Esophagus mucosa (tissue), 1 donor: ENCODE measurements at places on chromosomes 16 and 17.

GRCh38 chr17:49579522-49579921, 3.9 kb downstream of the NXPH3 start:
- no peak for ATAC-seq

GRCh38 chr17:64236827-64237403, 26.1 kb downstream of the TEX2 start:
- ATAC-seq = no peak

DNA sequence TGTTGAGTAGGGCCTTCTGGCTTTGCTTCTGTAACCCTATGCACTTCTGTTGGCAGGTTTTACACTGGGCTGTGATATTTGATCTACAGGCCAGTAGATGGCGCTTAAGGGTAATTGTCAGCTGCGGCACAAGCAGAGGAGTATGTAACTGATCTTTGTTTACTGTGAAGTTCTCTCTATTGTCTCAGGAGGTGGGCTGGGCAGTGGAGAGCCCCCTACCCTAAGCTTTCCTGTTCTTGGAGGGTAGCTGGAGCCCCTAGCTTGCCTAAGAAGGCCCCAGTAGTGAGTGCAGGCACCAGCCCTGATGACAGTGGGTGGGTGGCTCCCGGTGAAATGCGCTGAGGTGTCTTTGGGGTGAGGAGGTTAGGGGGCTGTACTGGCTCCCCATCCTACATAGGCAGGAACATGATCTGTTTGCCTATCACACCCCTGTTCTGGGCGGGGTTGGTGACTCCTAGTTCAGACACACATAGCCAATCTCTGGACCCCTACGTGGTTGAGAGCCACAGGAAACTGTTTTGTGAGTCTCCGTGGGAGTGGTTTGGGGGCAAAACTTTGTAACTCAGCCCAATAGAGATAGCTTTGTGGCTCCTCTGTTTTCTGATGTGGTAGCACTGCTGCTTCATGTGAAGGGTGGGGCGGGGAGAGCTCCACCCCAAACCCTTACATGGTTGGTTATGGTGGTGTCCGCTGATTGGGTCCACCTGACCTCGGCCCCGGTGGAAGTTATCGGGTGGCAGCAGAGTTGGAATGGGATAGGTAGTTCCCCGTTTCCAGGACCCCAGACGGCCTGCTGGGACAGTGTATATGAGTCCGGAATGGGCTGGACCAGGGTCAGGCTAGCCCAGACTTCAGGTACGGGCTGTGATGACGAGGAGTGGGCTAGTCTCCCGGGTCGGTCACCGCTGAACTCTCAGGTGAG, 60.4 kb downstream of the SLFN11 start:
- ATAC-seq = peak; percentile 79

DNA sequence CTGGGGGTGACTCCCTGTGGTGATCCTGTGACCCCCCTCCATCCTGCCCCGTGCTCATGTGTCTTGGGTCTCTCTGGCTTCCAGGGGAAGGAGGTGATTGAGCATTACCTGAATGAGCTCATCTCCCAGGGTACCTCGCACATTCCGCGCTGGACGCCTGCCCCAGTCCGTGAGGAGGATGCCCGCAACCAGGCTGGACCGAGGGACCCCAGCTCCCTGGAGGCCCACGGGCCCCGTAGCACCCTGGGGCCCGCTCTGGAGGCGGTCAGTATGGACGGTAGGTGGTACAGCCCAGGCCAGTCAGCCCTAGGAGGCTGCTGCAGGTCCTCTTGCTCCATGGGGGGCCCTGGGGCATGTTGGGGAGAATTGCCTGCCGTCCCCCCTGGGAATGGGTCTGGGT, 33.6 kb downstream of the SEC14L5 start:
- no peak for ATAC-seq

DNA sequence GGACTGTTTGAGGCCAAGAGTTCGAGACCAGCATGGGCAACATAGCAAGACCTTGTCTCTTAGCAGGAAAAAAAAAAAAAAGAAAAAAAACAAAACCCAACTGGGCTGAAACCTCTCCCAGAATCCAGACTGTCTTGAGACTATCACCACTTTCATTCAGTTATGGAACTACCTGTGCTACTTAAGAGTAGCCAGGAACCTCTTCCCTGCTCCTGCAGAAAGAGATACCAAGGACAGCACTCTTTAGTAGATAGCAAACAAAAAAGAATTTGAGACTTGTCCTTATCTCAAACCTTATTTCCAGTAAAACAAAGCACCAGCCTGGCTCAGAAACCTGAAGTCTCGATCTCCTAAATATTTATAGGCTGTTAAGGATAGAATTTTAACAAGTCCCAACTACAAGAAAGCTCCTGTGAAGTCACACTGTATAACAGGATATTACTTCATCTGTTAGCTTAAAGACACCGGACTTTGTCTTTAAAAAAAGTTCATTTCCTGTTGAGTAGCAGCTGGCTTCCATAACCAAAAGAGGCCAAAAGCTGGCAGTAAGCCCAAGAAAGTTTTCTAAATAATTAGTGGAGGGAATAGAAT, 5.1 kb downstream of the CDR2 start:
- ATAC-seq = no peak

DNA sequence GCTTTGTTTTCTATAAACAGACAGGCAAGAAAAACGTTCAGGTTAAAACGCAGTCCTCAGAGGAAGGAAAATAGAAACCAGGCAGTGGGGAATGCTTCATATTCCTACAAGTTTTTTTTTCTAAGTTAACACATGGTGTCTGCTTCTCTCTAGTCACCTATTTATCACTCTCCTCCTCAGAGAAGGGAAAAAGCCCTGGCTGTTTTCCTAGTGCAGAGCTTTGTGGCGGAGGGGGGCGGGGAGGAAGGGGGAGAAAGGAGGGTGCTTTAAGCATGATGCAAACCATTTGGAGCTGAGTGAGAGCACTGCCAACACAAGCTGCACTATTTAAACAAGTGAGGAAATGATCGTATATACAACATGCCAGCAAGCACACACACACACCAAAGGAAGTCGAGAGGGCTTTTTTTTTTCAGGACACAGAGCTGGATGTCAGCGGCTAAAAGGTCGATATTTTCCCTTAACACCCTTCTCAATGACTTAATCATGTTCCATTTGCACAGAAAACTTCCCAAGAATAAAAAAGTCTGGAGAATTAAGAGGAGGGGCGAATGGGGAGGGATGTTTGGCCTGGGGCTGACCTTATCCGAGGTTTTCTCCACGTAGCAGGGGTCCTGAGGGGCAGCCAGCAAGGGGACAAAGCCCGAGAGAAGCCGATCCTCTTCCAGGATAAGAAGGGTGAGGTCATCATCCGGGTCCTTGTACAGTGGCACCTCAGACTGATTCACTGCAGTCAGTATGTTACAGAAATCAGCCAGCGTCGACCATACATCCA, 117.4 kb downstream of the HIC1 start:
- no peak for ATAC-seq

DNA sequence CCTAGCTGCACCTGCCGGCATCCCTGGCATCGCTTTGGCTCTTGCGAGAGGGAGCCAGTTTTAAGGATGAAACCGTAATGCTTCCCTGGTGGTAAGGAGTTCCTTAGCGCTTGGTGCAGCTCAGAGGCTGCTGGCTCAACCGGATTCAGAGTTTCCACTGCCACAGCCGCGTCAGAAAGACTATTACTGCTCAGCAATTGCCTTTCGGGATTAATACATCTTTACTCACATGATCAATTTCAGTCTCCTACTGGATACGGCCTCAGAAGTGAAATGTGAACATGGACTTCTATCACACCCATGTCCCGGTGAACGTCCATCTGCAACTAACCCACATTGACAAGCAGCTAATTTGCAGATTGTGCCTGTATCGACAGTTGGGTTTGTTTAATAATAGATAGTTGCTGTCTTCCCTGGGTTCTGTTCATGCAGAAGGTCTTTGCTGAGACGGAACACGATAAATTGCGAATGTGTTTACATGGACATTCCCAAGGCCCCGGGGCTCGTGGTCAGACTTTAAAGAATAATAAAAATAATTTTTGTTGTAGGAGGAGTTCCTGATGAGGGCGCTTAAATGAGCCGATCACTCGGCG, 175.4 kb downstream of the ENGASE start:
- no peak for ATAC-seq

GRCh38 chr17:57849163-57849873, 526 bp downstream of the MRPS23 start:
- no peak for ATAC-seq

GRCh38 chr16:19506965-19507364, 14.9 kb downstream of the GDE1 start:
- no peak for ATAC-seq

- ATAC-seq = no peak
Observed at GRCh38 chr17:77458202-77459017, 317.6 kb downstream of the SEC14L1 start.

DNA sequence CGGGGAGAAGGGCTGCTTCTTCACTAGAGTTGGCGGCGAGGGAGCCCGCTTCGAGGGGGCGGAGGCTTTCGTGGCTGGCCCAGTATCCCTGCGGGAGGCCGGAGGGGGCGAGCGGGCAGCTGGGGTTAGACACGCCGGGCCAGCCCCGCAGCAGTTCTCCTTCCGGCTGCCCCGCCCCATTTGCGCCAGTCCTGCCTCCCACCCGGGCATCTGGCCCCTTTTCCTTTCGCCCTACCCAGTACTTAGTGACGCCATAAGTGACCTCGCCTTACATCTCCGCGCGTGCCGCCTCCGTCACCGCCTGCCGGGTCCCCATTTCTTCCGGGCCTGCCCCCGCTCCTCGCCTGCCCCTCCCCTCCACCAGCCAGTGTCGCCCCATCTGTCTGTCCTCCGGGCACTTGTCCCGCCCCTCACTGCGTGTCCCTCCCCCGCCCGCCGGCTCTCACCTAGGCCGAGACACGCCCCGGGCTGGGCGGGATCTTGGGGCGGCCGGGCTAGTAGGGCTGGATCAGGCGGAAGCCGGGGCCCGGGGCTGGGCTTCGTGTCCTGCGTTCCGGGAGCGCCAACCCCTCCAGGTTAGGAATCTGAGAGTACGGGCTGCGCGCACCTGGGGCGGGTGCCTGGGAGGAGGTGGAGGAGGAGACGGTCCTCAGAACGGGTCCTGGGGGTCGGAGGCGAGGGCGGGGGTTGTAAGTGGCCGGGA, 14.3 kb downstream of the SPATA32 start:
- ATAC-seq = peak; percentile 93

DNA sequence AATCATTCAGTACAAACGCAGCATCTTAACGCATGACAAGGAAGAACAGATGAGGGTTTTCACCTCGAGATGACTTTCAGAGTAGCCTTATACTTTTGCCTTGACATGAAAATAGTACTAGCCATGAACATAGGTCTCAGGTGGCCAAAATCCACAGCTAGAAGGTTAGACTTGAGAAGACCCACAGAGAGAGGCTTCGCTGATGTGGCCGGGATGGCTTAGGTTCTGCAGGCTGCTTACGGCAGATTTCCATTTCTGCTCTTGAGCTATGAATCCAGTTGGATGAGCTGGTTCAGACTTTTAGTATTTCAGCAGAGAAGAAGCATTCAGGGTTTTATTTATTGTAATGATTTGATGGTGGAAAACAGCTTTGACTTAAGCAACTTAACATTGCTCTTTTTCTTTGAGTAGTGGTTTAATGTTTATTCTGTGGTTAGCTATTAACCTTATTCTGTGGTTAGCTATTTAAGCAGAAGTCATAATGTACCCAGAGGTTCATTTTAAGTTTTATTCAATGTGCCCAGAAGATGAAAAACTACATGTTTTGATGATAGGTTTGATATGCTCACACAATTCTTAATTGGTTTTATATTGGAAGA, 7.6 kb downstream of the KRT24 start:
- no peak for ATAC-seq

DNA sequence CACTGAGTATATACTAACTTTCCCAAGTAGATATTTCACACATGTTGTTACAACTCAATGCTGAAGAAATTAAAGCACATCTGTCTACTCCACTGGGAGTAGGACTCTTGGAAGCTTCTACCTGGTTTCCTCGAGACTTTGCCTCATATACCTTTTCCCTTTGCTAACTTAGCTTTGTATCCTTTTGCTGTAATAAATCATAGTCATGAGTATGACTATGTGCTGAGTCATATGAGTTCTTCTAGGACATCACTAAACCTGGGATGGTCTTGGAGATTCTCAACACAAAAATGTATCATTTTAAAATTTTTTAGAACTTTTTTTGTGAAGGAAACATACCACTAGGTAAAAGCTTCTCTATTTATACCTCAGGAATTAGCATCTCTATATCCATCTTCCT, 39.8 kb downstream of the ABCA5 start:
- ATAC-seq = no peak

- ATAC-seq = peak; percentile 4
Observed at GRCh38 chr17:76104140-76104895, 731 bp upstream of the EXOC7 start.

DNA sequence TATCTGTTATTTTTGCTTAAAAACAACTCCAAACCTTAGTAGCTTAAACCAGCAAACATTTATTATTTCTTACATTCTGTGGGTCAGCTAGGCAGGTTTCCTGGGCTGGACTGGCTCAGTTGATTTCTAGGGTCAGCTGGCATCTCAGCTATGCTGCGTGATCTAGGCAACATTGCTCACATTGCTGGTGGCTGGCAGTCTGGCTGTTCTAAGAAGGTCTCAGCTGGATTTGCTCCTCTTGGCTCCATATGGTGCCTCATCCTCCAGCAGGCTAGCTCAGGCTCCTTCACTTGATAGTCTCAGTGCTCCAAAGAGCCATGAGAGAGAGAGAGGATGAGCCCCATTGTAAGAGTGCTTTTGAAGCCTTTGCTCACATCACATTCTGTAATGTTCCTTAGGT, 470.6 kb upstream of the CDH5 start:
- no peak for ATAC-seq
